SK-N-SH (cell line): ENCODE measurements at places on chromosomes 4 and X.

DNA sequence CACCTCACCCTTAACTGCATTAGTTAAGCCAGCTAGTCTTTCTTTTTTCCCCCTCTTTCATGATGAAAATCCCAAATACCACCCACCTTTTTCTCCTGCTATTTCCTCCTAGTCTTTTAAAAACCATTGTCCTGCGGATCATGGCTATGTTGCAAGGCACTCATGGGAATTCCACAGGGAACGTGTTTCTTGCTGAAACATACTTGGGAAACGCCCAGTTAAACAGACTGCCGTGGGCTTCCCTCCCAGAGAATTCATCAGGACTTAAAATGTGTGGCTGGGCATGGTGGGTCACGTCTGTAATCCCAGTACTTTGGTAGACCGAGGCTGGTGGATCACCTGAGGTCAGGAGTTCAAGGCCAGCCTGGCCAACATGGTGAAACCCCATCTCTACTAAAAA lies 32.2 kb downstream of the XG start:
- no peak for DNase-seq

GRCh38 chr4:74423104-74423503 lies 21.8 kb upstream of the AREG start:
- no peak for DNase-seq

DNA sequence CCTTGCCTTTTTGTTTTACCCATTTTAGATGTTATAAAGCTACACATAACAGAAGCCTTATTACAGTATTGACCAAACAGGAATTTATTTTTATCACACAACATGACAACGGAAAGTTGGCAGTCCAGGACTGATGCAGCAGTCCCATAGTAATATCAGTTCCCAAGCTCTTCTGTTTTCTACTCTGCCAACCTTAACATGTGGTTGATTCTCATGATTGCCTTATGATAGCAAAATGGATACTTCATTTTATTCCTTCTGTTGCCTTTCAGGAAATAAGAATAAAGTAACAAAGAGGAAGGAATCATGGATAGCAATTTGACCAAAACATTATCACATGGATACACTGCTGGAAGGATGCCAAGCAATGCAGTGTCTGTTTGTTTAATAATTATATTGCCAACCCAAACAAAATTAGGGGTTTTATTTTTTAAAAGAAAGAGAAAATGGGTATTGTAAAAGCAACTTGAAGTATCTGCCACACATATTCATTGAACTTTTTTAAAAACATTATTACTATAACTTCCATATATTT lies 275.7 kb downstream of the STPG2 start:
- DNase-seq = peak; percentile 4

DNA sequence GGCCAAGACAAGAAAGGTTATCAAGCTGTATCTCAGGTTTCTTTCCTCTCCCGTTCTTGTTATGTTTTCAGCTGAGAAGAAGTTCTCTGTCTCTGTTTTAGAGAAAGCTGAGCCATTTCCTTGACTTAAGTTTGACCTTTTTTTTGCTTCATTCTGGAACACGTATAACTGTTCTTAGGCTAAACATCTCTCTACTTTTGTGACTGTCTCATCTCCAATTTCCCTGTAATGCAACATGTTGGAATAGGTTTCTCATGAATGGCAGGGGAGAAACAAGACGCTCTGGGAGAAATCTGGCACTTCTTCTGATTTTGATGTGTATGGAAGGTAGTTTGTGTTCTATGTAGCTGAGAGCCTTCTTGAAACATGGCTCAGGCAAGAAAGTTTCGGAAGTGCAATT lies 36.2 kb upstream of the SFRP2 start:
- no peak for DNase-seq

- no peak for DNase-seq
These were observed 32.6 kb downstream of the FRMPD3 start for GRCh38 chrX:107482046-107482445.

- no peak for DNase-seq
These were observed 37.3 kb downstream of the RRAGB start for GRCh38 chrX:55754861-55755294.

DNA sequence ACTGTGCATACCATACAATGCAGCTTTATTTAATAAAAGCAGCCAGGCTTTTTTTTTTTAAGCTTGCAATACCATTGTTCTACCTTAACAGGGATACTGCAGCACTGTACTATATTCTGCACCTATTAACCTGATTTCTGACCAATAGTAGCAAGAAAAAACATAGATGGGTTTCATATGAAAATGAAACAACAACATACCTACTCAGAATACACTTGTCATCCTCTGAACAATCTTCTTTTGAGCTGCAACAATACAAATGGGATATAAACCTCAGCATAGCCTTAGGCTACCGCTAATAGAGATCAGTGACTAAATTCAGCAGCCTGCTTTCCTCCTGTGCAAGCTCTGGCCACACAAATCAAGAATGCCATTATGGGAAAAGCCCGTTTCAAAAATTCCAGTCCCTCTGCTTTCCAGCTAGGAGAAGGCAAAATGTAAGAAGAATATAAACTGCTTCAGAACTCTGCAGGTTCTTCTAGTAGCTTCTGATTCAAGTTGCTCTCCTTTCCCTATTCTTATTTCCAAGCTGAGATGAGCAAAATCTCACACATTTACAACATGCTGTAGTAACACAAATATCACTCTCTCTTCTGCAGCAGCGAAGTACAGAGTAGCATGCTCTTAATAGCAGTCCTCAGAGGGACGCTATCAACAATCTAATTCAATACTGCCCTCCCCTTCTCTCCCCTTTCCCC lies 143.4 kb downstream of the KLHL13 start:
- no peak for DNase-seq

DNA sequence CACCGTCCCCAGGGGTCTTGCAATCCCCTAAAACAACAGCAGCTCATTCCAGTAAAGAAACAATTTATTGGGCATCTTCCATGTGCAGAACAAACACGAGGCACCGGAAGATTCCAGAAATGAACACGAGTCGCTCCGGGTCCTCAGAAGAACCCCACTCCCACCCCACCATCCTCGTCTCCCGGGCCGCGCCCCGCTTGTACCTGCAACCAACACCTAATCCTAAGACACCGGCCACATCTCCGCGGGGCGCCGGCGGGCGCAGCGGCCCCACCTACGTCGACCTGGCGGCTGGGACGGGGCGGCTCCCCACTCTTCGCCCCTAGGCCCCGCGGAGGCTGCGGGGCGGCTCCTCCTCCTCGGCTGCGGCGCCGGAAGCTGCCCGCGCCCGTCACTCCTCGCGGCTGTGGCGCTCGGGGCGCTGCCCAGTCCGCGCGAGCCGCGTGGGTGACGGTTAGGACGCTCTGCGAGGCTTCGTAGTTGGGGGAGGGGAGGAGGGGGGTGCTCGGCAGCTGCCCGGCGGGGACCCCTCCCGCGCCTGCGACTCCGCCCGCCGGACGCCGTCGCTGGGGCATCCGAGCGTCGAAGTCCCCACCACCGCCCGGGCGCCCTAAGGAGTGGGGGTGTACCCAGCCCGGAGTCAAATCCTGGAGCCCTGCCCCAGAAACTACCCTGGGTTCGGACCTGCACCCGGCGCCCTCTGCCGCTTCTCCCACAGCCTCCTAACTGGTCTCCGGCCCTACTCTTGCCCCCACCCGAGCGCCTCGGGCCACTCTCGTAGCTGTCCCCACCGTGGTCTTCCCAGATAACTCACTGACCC lies at the start of gene CCDC158:
Gene CCDC158 (minus strand): TSS at position 380 of the 820 bp plus-strand sequence. CDS start 17,934 bp downstream, outside the sequence.
- peak; percentile 82 for DNase-seq

GRCh38 chrX:139831675-139832456 lies 101.0 kb downstream of the ATP11C start:
- no peak for DNase-seq

DNA sequence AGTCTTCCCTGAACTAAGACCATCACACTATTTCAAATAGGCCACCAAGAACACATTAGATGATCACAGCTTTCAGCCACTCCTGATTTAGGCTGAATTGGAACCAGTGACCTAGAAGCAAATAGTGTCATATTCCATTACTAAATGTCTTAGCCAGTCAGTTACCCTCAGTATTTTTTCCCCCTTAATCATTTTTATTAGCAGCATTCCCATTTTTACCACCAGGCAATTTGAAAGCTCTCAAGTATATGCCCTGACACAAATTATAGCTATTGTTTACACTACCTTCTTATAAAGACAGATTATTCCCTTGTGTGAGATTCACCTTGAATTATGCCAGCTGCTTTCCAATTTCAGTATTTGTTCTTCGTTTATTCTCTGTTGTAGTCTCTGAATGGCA lies 1146.9 kb downstream of the PDHA2 start:
- DNase-seq = no peak
